ENCODE measurements at places on chromosomes 5 and 9.

GRCh38 chr5:148186248-148187003, 16.4 kb upstream of the SPINK6 start:
- DNase-seq = no peak

GRCh38 chr9:24817756-24818155, 272.1 kb upstream of the IZUMO3 start:
- DNase-seq = no peak

- no peak for DNase-seq
These were observed 144.3 kb downstream of the CDH12 start for GRCh38 chr5:22708770-22709328.

DNA sequence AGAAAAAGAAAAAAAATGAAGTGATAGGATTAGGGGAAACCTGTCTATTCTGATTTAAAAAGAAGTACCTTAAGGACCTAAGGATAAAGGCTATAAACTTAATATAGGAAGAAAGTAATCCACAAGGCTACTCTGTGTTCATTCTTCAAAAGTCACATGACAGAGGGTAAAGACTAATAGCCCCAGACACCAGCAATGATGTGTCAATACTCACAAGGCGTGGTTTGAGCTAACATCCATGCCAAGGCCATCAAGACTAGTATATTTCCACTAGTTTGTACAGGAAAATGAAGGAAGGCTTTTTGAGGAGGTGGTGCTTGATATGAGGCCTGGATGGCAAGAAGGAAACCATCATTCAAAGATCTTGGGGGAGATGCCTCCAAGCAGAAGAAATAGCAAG, 49.7 kb upstream of the TEX48 start:
- no peak for DNase-seq
